ENCODE measurements at places on chromosomes 3 and 15.

- DNase-seq, result no peak
Observed at GRCh38 chr3:172154768-172155664, 115.6 kb downstream of the FNDC3B start.

DNA sequence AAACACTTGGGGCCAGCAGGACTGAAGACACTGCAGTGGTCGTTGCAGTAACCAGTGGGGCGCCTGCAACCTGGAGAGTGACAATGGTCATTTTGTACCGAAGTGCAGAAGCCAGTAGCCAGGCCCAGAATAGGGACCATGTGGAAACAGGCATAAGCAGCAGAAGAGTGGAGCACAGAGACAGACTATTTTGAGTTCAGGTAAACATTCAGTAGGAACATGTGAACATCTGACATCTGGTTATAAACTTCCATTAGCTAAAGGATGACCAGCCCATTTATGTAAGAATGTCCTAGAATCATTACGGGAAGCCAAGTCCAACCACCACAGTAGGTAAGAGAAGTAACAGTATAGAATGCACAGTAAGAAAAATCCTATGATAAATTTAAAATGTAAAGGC is 32.4 kb upstream of the TKT start:
- DNase-seq, result no peak

- no peak for DNase-seq
Observed at GRCh38 chr15:68348081-68348480, 70.5 kb downstream of the FEM1B start.

DNA sequence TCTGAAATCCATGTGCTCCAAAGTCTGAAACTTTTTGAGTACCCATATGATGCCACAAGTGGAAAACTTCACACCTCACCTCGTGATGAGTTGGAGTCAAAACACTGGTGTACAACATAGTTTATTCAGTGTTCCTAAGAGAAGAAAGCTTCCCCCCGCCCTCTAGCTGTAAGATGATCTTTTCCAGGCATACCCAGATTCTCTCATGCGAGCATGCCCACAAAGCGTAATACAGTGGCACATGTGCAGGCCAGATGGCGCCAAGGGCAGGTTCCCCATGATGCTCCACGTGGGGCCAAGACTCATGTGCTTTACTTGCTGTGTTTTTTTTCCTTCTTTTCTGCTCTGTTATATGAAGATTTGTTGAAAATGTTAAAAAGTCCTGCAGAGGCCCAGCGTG is 104.9 kb upstream of the LRRFIP2 start:
- no peak for DNase-seq

DNA sequence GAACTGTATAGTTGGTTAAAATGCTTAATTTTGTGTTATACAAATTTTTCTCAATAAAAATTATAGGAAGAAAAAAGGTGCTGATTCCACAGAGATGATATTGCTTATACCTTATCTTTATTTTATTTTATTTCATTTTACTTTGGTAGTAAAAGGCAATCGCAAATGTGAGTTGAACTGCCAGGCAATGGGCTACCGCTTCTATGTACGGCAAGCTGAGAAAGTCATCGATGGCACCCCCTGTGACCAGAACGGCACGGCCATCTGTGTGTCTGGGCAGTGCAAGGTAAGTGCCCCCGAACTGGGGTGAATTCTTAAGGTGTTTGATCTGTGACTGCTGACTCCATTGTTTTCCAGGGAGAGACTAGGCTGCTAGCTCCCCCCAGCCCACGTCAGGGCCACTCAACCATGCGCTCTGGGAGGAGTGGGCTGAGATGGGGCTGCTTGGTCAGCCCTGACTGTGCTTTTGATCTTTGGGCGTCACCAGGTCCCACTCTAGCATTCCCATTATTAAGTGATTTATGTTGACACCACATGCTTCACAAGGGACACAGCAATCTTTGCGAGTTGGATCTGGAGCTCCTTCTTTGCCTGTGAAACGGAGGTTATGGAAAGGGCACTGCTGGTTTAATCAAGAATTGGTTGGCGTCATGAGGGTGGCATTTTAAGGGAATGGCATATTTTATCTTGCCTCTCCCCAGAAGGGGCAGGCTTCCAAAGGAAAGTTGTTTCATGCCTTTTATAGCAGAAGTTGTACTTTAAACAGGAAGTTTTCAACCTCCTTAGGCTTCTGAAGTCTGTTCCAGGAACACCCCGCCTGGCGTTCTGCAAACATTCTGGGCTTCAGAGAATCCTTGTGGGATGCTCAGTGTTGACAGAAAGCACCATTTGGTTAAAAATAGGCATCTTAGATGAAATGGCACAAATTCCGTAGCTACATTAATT is 296.5 kb downstream of the THSD4 start:
- no peak for DNase-seq

- no peak for DNase-seq
Observed at GRCh38 chr15:40799523-40799922, 7.4 kb upstream of the ZFYVE19 start.

DNA sequence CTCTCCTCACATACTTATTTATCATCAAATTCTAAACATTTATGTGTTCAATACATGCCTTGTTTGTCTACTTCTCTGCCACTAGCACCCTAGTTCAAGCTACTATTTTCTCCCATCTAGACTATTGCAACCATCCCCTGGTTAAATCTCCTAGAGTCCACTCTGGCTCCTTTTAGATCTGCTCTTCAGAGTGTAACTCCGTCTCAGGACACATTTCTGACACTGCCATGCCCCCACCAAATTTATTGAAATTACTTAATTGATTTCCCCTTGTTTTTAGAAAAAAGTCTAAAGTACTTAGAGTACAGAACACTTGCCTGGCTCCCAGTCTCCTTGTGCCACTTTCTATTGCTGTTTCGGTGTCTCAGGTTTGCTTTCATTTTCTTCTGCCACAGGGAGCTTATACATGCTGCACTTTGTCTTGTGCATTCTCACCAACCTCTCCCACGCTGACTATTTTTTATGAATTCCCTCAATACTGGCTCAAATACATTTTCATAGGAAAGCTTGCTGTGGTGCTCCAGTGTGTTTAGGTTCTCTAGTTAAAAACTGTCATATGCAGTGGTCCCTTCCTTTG is 792.3 kb downstream of the DIPK2A start:
- no peak for DNase-seq

DNA sequence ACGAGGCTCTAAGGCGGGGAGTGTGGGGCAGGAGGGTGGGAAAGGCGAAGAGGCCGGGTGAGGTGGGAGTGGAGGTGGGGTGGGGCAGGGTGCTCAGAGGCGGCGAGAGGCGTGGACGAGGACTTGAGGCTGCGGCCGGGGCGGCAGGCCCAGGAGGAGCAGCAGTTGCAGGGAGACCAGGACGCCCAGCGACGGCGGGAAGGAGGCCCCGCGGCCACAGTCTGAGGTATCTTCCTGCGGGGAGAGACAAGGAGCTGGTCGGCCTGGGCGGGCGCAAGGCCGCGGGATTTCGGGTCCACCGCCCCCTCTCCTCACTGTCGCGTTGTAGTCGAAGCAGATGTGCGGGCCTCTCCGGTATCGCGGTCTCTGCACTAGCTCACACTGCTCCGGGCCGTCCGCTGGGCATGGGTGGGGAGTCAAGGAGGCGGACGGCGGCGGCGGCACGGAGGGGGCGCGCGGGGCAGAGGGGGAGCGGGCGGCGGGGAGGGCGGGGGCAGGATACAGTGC is 5.3 kb upstream of the TMEM115 start:
- no peak for DNase-seq

DNA sequence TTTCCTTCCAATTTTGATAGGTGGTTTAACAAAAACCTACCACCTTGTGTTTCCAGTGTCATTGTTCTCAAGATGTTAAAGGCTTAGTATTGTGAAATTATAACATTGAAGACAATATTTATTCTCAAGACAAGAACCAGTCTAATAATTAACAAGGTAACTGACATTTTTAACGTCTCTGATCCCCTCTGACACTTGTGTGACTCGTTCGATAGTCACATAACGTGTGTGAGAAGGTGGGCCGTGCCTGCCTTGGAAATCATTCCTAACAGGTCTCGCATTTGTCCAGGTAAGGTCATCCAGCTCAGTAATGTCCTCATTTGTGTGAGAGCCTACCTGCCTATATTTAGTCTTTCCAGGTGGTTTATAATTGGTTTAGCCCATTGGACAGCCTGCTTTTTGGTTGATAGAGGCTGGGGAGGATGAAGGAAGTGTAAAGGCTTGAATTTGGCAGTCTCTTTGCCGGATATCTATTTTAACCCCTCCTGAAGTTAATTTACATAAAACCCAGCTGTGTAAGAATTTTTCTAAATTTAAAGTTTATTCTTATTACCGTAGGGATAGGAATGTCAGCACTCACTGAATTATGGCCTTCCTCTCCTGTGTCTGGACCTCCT is 94.4 kb downstream of the AKAP13 start:
- DNase-seq, result no peak

GRCh38 chr3:190325923-190326322 is 3.7 kb upstream of the CLDN1 start:
- peak; percentile 57 for DNase-seq

DNA sequence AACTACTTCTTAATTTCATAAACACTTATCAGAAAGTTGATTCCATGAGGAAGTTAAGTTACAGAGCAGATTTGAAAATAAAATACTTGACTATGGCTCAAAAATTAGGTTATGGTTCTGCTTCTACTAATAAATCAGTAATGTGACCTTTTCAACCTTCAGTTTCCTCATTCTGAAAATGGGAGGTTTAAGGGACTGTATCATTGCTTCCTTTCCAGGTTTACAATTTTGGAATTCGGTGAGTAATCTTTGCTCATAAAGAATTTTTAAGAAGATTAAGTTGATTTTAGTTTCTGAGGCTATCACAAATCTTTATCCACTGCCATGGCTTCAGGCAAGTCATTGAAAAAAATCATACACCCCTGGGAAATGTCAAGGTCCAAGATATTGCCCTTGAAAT is 1061.2 kb downstream of the DIPK2A start:
- DNase-seq, result no peak

GRCh38 chr15:70197945-70198361 is 100.2 kb upstream of the TLE3 start:
- no peak for DNase-seq

DNA sequence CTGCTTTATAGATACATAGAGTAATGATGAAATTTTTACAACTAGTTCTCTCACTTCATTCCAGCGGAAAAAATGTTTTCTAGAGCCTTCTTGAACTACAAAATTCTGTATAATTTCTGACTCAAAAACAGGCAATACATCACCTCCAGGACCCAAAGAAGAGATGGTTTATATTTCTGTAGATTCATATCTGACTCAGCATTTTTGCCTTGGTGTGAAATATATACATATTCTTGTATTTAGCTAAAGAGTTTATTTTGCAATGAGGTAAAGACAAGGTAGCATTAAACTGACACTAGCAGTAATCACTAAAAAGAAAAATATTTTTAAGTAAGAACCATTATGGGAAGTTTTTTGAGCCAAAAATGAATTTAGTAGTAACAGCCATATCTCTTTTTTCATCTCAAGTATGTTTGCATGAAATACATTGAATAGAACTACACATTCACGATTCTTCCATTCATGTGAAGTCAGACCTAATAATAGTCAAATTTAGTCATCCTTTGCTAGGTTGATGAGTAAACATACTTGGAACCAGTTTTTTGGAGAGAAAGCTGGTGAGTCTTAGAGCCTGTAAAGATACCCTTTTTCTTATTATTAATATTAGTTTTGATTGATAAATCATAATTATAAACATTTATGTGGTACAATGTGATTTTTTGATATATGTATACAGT is 31.6 kb downstream of the COL8A1 start:
- no peak for DNase-seq

- DNase-seq, result no peak
Observed at GRCh38 chr3:73249047-73249446, 187.6 kb downstream of the EBLN2 start.

GRCh38 chr3:66423791-66424190 is 77.0 kb downstream of the LRIG1 start:
- no peak for DNase-seq

DNA sequence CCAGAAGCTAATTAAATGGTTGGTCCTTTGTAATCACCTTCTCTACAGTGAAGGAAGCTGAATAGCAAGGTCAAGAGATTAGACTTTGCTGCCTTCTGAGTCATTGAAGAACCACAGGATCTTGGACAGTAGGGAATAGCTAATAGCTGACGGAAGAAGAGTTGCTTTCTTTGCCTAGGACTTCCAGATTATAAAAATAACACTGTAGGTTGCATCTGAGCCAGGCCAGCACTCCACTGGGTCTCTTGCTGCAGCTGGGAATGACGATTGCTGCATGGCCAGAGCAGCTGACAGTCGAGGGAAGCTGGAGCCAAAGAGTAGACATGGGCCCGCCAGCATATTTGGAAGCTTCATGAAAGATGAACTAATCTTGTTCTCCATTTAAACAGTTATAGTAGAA is 81.5 kb upstream of the KCNMB2 start:
- DNase-seq, result no peak

DNA sequence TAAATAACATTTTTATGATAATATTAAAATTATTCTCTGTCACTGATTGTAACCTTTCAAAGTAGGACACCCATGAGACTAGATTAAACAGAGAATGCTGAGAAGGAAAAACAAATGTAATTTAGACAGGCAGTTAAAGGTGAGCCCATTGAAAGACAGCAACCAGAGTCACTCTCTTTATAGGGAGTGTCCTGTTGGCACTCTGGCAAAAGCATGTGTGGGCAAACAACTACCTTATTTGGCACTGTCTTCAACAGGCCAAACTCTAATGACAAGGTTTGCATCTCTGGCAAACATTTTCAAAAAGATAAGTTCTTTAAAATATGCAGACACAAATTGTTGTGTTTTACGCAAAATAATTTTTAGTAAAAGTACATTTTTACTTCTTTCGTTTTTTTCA is 29.8 kb downstream of the NFKBIZ start:
- no peak for DNase-seq

DNA sequence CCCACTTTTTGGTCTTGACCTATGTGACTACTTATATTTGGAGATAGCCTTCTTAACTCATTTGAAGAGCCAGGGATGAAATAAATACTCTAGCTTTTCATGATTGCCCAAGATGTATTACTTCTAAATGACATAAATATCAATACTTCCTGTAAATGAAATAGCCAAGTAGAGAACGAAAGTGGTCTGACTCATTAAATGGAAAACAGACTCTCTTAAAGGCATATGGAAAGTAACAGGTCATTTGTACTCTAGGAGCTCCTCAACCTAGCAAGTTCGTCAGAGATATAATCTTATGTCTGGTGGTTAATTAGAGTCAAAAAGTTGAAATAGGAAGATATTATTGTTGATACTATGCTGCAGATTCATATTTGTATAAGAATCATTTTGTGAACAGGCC is 1105.4 kb downstream of the TUSC7 start:
- no peak for DNase-seq

GRCh38 chr15:90009301-90010022 is 8.3 kb downstream of the ZNF710 start:
- no peak for DNase-seq

DNA sequence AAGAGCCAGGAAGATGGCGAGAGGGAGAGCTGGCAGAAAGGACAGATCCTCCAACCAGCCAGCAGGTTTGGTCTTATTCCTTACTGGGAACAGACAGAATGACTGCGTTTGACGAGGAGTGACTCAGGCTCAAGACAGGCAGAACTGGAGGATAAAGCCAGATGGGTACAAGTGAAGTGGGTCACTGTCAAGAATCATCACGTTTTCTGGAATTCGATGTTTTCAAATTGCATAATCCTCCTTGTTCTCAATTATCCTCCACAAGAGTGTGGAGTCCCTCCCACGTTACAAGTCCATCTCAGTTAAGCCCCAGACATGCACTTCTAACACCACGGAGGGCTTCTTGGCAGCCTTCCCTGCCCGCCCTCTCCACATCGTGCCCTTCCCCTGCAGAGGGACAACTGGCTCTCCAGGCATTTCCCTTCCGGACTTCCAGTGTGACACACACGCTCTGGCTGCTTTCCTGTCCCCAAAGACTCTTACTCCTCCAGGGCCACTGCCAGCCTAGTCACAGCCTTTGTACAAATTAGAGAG is 183.1 kb downstream of the CHST2 start:
- no peak for DNase-seq

GRCh38 chr3:58179235-58180098 is 31.3 kb downstream of the DNASE1L3 start:
- no peak for DNase-seq
